ENCODE measurements at places on chromosomes 5 and 9.
A peak's percentile ranks its signal among the peaks of the same experiment; 100 is the strongest.

DNA sequence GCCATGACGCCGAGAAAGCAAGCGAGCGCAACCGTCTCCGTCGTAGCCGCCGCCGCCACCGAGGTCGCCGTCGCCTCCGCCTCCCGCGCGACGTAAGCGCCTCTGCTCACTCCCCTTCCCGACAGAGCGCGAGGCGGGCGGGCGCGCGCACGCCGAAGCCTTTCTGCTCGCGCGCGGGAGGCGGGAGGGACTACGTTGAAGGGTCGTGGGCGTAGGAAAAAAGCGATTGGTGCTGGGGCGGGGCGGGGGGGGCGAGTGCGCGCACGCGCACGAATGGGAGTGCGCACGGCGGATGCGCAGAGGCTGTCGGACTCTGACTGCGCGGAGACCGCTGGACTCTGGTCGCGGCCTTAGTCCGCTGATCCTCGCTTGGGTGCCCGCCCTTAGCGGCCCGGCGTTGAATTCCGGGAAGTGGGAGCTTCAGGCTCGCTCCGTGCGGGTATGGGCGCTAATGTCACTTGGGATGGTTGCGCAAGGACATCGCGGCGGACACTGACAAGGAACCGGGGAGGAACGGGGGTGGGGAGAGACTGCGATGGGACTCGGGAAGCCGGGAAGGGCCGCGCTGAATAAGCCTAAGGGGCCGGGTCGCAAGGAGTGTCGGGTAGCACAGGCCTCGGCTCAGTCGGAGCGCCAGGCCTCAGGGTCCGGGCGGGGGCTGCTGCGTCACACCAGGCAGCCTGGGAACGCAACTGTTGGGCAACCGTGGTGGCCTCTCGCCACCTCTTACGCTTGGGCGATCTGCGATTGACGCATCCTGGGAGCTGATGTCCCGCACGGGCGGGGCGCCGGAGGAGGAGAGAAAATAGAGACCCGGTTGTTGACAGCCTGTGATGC is at the start of gene CHD1:
CHD1 (minus strand) TSS at position 135 of the 837 bp plus-strand sequence. CDS start 2,621 bp downstream, outside the sequence.
- peak; percentile 99 for DNase-seq

DNA sequence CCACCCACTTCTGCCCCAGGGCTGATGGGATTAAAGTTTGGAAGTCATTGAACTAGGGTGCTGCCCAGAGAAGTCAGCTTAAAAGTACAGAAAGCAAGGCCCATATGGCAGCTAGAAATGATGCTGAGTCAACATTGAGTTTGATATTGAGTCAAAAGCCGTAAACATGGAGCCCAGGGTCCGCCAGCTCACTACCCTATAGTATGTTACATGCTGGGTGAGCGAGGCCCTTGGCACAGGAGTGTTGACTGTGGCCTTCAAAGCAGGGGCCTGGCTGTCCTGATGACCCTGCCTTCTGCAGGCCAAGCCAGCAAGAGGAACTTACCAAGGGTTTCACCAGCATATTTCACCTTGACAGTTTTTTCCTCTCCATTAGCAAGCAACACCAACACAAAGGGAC is 222.5 kb downstream of the GRIA1 start:
- no peak for DNase-seq

GRCh38 chr9:129656795-129657390 is 8.6 kb upstream of the PRRX2 start:
- no peak for DNase-seq

DNA sequence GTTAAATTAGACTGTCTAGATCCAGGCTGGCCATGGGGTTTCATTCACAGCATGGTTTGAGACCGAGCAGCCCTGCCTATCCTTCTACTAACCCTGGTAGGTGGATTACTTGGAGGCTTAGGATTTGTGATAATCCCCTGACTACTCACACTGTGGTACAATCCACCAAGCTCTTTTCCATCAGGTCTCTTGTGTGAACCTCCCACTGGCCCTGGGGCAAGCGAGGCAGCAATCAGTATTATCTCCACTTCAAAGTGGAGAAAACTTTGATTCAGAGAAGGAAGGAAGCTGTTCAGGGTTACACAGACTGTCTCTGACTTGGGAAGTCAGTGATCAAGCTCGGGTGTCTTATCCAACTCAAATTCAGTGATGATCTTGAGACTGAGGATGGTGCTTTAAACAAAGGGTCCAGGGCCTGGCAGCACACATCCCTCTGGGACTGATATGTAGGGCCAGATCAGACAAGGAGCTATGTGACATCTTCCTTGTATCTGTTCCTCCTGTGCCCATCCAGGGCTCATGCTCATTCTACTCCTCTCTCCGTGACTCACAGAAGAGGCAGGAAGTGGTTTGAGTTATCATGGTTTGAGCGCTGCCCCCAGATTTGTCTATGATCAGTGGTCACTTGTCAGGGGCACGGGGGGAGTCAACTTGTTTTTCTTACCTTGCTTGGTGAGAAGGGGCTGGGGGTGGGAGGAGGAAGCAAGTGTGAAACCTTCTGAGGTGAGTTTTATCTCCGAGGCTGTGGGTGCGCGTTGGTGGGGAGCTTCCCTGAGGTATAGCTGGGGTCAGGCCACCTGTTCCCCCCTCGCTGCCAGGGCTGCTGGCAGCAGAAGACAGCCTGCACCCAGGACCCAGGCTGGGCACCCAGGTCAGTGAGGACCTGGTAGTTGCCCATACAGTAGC is 48.6 kb downstream of the RGS3 start:
- peak; percentile 60 for DNase-seq

- DNase-seq, result no peak
Measured at GRCh38 chr9:123020796-123021195, 12.7 kb upstream of the GPR21 start.

- DNase-seq, result no peak
Measured at GRCh38 chr9:107299437-107299836, 16.4 kb downstream of the RAD23B start.

GRCh38 chr9:100730086-100730485 is 152.2 kb downstream of the CAVIN4 start:
- peak; percentile 21 for DNase-seq

- DNase-seq, result no peak
Measured at GRCh38 chr5:96601200-96601599, 61.0 kb upstream of the CAST start.

GRCh38 chr5:124650147-124650561 is 96.3 kb downstream of the ZNF608 start:
- DNase-seq, result no peak

DNA sequence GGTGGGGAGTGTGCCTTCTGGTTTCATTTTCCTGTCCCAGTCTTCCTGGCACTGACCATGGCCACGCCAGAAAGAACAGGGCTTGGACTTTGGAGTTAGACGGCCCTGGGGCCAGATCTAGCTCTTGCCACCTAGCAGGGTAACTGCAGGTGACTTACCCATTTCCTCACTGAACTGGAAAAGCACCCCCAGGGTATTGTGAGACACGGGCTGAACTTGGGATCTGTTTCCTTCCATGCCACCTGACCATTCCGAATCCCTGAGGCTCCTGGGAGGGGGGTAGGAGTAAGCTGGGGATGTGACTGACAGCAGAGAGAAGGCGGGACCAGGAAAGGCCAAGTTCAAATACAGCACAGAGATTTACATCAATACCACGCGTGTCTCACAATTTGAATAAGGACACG is 9.4 kb downstream of the HNRNPAB start:
- DNase-seq, result no peak

DNA sequence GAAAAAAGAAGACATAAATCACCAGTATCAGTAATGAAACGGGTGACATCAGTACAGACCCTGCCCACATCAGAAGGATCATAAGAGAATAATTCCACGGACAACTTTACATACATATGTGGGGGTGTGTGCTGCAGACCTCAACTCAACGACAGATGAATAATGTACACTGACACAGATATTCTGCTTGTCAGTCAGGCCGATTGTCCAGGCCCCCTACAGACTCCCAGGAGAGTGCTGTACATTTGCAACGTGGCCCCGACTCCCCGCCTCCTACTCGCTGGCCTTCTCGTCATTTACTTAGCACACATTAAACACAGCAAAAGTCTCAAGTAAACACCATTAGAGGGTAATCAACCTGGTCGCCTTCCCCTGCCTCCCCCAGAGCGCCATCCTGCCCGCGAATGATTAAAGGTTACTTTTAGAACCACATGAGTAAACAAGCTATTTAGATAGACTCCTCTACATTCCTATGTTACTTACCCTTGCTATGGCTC is 3.5 kb upstream of the TMED9 start:
- peak; percentile 20 for DNase-seq

DNA sequence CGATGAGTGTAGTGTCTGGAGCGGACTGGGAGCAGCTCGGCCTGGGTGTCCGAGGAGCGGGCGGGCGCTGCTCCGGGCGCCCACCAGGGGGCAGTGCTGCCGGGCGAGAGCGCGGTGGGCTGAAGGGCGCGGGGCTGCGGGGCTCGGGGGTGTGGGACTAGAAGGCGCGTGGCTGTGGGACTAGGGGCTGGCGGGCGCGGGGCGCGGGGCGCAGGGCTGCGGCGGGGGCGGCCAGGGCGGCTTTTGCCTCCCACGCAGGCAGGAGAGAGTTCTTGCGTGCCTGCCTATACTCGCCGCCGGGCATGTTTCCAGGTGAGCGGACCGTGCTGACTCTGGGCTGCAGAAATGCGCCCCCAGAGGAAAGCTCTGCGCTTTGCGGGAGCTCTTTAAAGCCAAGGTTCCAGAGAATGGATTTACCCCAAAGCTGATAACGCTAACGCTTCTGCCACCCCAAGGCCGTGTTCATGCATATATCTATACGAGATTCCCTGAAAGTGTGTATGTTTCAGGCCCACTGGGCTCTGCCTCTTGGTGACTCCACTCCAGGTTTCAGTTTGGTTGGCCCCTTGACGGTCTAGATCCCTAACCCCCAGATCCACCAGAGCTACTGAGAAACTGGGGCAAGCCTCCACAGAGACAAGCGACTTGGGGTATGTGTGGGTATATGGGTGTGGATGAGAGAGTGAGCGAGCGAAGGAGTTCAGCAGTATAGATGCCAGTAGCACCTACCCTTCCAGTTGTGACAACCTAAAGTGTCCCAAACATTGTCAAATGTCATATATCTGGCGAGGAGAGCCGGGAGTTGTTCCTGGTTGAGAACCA is 56.2 kb downstream of the ACER2 start:
- DNase-seq, result peak; percentile 84

DNA sequence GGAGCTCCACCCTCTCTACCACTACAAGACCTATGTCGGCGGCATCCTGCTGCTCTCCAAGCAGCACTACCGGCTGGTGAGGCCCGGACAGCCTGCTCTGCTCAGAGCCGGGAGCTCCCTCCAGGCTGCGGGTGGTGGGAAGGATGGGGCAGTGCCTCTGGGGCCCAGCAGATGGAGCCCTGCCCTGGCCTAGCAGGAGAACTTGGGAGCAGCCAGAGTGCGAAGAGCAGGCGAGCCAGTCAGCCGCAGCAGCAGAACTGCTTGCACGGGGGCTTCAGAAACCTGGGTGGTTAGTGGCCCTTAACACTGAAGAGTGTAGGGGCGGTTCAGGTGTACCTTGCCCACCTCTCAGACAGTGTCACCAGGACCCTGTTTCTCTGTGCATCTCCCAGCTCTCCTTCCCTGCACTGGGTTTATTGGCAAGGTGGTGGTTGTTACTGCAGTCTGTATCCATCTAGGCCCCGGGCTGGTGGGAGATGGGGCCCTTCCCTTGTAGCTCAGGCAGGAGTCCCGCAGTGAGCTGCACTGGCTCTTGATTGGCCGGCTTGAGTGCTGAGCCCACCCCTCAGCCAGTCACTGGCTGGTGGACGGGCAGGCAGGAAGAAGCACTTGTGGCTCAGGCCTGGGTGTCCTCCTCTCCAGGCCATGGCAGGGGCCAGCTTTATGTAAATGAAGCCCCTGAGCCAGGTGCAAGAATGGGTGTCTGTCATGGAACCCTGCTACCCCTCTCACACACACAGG is 7.7 kb downstream of the B4GALT7 start:
- peak; percentile 90 for DNase-seq

- no peak for DNase-seq
Measured at GRCh38 chr5:171258737-171259415, 50.2 kb upstream of the TLX3 start.

- DNase-seq, result no peak
Measured at GRCh38 chr9:27618066-27618465, 44.8 kb upstream of the C9orf72 start.

- peak; percentile 88 for DNase-seq
Measured at GRCh38 chr5:19987612-19988361, at the start of gene CDH18. Gene CDH18, minus strand, starts transcription at chr5:19988200. Its CDS starts 149,214 bp downstream, at chr5:19838986.

GRCh38 chr5:13348568-13348967 is 595.9 kb downstream of the DNAH5 start:
- no peak for DNase-seq

GRCh38 chr9:93121316-93122241 is 12.5 kb downstream of the NINJ1 start:
- no peak for DNase-seq

DNA sequence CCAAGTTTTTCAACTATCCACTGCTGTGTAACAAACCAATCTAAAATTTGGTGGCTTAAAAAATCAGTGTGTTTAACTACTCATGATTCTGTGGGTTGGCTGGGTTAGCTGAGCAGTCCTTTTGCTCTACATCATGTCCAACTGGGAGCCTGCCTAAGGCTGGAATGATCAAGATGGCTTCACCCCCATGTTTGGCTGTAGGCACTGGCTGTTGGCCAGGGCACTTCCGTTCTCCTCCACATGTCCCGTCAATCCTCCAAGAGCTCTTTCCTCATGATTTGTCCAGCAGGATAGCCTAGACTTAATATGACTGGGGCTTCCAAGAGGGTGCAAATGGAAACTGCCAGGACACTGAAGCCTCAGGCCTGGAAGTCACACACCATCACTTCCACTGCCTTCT is 17.0 kb upstream of the TSSK1B start:
- DNase-seq, result no peak

DNA sequence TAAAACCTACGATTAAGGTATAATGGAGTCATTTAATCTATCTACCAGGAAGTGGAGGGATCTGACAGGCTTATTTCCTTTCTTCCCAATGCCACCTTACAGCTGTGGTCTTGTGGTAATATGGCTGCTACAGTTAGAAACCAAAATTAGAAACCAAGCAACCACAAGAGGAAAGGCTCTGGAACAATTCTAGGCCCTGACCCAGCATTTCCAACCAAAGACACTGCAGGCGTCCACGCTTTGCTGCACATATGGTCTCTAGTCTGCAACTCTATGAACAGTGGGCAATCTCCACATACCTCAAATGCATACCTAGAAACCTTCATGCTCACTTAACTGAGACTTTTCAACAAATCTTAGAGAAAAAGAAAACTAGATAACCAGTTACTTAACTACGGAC is 339.1 kb downstream of the NFIB start:
- DNase-seq, result no peak

DNA sequence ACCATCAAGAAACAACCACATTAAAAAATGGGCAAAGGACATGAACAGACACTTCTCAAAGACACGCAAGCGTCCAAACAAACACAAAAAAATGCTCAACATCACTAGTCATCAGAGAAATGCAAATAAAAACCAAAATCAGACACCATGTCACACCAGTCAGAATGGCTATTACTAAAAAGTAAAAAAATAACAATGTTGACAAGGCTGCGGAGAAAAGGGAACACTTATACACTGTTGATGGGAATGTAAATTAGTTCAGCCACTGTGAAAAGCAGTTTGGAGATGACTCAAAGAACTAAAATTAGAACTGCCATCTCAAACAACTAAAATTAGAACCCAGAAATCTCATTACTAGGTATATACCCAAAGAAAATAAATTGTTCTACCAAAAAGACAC is 80.4 kb downstream of the CAAP1 start:
- DNase-seq, result no peak

GRCh38 chr9:110183208-110184145 is 24.5 kb downstream of the C9orf152 start:
- DNase-seq, result peak; percentile 83

All from neural progenitor cell (in vitro differentiated cells).